ENCODE measurements at places on chromosomes 3 and 15.

GRCh38 chr15:99424131-99424571 lies 141.6 kb upstream of the MEF2A start:
- DNase-seq, result no peak

GRCh38 chr3:69764861-69765260 lies 25.6 kb downstream of the MITF start:
- no peak for DNase-seq

- DNase-seq, result no peak
Observed at GRCh38 chr3:126672741-126673140, 17.8 kb upstream of the TXNRD3 start.

DNA sequence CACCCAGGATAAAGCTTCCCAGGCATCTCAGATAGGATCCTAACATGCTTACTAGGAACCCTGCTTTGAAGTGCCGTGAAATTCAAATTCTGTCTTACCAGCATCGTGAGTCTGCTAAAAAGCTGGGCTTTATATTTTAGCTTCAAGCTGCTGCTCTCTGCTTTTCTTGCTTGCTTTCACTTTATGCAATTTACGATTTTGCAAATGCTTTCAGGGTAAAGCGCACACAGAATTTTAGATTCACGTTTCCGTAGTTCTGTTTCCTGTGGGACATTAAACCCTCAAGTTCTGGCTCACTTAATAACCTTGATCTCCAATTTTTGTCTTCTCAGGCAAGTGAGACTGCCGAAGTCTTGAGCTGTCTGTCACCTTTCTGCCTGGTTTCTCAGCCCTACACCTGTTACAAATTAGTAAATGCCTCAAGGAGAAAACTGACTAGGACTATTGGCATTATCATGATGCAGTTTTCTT lies 170.5 kb upstream of the TGFBR2 start:
- no peak for DNase-seq

DNA sequence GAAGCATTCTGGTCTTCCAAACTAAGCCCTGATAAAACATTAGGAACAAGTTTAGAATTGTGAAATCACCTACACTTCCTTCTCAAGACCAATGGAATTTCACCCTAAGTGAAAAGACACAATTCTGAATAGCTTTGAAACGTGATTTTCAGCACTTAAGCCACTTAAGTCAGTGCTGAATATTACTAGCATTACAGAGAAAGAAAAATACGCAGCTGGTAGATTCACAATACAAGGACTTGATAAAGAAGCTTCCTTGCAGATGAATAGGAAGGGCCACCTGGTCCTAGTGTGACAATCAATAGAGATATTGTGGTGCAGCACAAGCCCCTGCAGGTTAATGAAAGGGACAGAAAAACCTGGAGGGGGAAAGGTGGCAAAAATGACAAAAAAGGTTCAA lies 353.1 kb upstream of the ALCAM start:
- no peak for DNase-seq

DNA sequence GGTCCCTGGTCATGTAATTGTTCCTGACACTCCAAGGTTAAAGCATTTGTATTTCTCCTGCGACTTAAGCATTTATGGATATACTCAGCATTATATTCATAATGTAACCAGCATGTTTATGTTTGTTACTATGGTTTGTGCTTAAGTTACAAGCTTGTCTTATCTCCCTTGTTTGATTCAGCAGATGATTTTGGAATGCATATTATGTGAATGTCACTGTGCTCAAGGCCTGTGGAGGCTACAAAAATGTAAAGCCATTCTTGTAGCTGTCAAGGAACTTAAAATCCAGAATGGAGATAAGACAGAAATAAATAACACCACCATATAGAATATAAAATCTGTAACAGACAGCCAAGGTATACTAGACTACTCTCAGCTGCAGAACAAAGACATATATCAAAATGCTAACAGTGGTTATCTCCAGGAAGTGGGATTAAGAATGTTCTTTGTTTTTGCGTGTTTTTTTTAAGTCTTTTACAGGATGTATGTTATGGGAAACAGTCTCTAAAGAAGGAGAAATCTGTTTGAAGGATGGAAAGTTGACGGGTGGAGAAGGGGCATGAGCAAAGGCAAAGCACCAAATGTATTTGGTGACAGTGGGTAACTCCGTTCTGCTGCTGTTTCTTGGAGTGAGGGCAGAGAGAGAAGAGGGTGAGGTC lies 61.4 kb downstream of the IGF2BP2 start:
- no peak for DNase-seq

DNA sequence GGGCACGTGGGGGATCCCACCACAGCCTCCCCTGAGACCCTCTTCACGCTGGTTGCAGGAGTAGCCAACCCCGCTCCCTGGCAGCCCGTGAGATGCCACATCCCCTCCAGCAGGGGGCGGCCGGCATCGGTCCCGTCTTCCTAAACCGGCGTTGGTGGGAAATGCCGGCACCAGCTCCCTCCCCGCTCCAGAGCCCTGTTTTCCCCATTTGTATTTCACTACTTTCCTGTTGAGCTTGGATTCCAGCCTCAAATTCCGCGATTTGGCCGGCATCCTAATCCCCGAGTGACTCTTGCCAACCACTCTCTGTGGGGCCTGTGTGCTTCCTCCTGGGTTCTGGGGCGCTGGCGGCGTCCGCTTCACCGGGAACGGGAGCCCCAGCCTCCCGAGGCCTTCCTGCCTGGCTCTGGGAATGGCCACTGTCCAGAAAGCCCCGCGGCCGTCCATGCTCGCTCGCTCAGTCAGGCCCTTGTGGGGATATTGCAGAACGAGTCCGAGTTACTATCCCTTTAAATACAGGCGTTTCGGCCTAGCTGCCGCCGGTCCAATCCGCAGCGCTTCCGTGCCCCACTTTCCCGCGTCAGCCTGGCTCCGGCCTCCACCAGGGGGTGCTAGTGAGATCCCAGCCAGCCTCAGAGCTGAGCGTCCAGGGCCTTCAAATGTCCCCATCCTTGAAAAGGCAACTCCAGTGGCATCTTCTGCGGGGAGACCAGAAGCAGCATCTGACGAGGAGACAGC lies 8.1 kb upstream of the ADAMTS17 start:
- DNase-seq, result peak; percentile 80

DNA sequence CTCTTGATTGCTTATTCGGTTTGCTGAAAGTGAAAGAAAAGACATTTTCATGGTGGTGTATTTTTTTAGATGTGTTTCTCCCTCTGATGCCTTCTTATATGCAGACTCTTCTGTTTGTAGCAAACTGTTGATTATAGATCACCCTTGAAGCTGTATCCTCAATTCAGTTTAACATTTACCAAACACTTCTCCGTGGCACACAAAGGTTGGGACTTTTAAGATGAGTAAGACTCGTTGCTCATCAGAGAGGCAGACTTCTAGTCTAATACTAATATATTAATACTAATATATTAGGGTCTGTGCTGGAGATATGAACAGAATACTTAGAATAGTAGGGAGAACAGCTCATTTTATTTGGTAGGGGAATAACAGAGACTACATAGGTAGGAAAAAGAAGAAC lies 32.8 kb downstream of the RASA2 start:
- no peak for DNase-seq

- DNase-seq, result no peak
Observed at GRCh38 chr3:76039431-76039830, 254.1 kb upstream of the ZNF717 start.

GRCh38 chr3:120495809-120496208 lies 45.0 kb upstream of the FSTL1 start:
- DNase-seq, result no peak

DNA sequence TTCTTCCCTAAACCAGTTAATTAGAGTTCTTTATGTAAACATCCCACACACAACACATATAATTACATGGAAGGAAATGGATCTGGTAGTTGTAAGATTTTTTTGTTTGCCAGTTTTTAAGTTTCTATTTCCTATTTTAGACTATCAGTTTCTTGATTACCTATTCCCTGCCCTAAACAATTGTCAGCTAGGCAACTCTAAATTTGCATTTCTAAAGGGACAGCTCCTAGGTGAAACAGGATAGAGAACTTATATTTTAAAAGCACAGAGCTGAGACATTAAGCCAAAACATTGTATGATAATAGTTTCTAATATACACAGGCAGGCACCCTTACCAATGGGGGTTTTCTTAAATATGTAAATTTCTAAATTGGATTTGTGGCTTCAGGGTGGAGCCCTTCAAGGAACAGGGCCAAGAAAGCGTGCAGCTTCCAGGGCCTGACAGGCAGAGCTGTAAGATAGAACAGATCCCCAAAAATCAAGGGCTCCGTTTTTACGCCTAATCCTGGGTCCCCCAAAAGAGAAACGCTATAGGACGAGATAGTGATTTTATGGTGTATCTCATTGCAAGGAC lies 8.9 kb downstream of the LEKR1 start:
- no peak for DNase-seq

GRCh38 chr3:42007785-42008184 lies 45.9 kb upstream of the ULK4 start:
- DNase-seq, result no peak

DNA sequence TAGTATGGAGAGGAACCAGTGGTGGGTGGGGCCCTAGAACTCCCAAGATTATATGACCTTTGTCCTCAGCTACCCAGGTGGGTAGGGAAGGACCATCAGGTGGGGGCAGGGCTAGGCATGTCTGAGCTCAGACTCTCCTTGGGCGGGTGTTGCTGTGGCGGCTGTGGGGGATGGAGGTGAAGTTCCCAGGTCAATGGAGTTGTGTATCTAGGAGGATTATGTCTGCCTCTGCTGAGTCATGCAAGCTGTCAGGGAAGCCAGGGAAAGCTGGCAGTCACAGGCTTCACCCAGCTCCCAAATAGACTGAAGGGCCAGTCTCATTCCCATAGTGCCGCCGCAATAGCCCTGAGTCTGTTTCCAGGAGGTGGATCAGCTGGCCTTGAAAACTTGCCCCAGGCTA lies 139.7 kb upstream of the CFAP20DC start:
- DNase-seq, result no peak

DNA sequence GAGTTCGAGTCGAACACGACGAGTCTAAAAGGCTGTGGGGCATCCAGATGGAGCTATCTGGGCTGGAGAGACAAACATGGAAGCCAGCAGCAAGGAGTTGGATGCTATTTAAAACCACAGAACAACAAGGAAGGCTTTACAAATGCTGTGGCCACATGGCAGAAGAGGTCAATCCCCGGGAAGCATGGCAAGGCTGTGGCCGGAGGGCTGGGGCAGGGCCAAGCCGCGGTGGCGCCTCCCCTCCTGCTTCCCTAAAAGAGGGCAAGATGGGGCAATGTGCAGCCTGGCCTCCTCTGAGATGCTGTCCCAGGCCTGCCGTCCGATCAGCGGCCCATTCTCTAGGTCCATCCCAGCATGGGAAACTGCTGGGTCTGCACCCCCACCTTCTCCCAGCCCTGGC lies 139.1 kb downstream of the SRGAP3 start:
- no peak for DNase-seq

GRCh38 chr3:134839990-134840389 lies 44.9 kb downstream of the EPHB1 start:
- DNase-seq, result no peak

GRCh38 chr3:16357186-16358121 lies 92.4 kb downstream of the OXNAD1 start:
- DNase-seq, result no peak

GRCh38 chr3:188901126-188901525 lies 270.6 kb upstream of the TPRG1 start:
- DNase-seq, result no peak

- no peak for DNase-seq
Observed at GRCh38 chr3:72232331-72232730, 447.4 kb upstream of the PROK2 start.

DNA sequence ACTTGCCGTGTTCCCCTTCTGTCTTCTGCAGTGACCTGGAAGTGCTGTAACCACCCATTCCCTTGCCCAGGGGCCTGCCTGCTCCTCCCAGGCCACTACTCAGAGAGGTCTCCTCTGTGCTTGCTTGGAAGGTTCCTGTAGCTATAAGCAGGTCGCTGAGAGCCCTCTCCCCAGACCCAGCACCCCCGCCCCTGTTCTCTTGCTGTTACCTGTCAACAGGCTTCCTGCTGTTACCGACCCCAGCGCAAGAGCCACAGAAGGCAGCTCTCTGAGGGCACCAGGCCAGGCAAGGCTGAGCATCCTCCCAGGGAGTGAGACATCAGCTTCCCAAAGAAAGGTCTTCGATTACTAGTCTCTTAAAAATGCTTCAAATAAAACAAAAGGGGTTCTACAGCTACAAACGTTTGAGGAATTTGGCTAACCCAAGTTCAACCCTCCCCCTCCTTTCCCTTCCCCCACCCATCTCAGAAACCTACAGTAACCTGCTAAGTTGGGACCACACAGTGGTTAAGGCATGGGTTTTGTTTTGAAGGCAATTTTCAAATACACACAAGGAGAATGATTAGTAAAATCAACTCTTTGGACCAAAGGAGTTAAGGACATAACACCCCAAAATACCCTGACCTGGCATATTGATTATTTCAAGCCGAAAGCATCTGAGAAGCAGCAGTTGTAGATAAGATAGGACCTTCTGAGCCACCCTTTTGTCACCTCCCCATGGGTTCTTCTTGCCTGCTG lies 74.9 kb upstream of the MFGE8 start:
- no peak for DNase-seq

GRCh38 chr3:18046131-18046915 lies 303.9 kb upstream of the TBC1D5 start:
- DNase-seq, result no peak

GRCh38 chr3:169260296-169260695 lies 403.2 kb downstream of the MECOM start:
- DNase-seq, result no peak

- no peak for DNase-seq
Observed at GRCh38 chr15:99574502-99574901, 8.7 kb downstream of the MEF2A start.

- no peak for DNase-seq
Observed at GRCh38 chr15:98324341-98324970, 323.9 kb upstream of the IGF1R start.

DNA sequence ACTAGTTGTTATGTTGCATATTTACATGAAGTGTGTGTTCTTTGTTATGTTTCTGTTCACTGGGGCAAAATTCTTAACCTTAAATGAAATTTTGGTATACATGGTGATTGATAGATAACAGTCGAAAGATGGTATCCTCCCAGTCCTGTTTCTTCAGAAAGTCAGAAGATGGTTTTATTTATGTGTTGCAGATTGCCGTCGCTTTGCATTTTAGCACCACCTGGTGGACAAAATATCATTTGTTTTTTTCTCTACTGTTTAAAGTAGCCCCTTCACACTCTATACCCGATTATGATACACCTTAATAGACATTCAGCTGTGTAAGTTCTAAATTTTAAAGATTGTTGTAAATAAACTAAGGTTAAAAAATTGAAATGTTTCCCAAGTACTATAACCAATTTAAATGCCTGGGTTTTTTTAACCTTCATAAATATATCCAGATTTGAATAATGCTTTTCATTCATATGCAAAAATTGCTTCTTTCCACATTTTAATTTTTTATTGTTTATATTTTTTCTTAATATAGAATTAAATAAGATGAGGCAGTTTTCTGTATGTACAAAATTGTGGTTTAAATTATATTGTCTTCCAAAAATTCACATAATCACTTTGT lies 152.2 kb downstream of the ALCAM start:
- DNase-seq, result no peak

DNA sequence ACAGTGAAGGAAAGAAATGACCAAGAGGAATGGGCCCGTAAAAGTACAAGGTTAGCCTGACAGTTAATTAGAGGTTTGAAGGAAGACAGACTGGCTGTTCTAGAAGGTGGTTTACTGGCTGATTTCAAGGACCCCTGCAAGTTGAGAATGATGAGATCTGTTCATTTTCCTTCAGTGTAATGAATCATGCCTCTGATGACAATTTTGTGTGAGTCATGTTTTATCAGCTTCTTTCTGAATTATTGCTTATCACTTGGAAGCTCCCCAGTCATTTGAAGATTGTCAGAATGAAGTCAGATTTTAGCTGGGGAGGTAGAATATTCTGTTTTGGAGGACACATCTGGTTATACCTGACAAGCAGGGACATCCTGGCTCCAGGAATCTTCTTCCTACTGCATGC lies 50.6 kb downstream of the DRD3 start:
- no peak for DNase-seq
